T-helper 2 cell (primary cell): ENCODE measurements at places on chromosomes 5 and 9.
A peak's percentile ranks its signal among the peaks of the same experiment; 100 is the strongest.

- DNase-seq = no peak
Measured at GRCh38 chr9:76608575-76609273, 149.7 kb downstream of the GCNT1 start.

DNA sequence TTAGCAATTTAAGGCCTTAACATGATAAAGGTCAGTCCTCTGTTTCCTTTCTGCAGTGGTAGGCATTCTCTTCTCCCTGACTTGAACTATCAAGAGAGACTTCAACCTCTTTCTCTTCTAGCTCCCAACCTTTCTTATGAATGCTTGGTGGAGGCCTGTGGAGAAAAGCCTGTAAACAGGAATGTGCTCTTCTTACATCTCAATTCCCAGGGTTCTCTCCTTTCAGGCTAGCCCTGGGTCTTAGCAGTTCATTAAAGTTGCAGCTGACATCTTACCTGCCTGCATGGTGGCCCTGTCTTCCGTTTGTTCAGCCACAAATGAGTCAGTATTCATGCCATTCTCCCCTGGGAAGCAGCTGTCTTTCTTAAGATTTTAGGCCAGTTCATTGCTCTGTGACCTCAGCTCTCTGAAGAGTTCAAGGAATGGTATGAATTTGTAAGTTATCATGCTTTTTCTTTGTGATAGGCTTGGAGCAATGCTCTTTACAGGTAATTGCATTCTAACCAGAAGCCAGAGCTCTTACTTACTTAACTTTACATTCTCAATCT, 77.8 kb downstream of the ADCY2 start:
- no peak for DNase-seq

DNA sequence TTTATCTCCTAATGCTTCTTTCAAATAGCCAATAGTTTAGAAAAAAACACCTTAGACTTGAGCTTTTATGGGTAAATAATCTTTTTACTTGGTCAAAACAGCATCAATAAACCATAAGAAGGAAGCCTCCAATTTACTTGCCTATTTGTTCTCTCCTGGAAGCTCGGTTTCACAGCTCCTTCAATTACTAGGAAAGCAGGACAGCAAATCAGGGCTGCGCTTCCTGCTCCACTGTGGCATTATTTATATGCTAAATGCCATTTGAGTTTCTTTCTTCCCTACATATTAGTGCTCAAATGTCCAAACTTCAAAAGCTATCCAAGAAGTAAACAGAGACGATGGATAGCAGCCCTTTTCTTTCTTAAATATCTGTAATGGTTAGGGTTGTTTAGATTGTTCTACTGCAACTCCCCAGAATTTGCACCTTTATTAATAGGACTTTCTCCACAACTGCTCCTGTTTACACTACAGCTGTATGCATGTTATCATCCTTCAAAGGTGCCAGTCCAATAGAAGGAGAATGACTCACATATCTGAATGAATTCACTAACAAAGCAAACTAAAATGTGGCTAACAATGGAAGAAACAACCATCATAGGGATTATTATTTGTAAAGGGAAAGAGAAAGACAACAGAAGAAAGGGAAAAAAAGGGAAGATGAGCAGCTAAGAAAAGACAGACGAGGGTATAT, 58.7 kb downstream of the MED27 start:
- no peak for DNase-seq

- peak; percentile 36 for DNase-seq
Measured at GRCh38 chr5:132657676-132658380, at the start of gene IL13. TSS of gene IL13 (plus strand) at chr5:132658173. CDS start at chr5:132658187, 14 bp downstream.

DNA sequence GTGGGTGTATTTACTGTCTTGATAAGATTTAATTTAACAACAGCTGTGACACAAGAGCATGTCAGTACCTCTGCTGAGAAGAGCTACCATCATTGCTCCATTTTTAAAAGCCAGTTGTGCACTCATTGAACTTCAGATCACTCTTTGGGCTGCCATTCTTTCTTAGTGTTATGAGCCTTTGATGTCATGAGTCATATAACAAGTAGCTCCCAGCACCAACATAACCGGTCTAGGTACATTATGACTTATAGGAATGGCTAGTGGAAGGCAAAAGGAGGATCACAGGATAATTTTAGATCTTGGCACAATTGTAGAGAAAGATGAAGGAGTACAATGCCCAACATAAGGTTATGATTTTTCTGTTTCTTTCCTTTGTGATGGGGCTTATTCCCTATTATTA, 170.8 kb upstream of the FBN2 start:
- no peak for DNase-seq

GRCh38 chr9:89095761-89096528, 82.7 kb downstream of the SHC3 start:
- DNase-seq = no peak

DNA sequence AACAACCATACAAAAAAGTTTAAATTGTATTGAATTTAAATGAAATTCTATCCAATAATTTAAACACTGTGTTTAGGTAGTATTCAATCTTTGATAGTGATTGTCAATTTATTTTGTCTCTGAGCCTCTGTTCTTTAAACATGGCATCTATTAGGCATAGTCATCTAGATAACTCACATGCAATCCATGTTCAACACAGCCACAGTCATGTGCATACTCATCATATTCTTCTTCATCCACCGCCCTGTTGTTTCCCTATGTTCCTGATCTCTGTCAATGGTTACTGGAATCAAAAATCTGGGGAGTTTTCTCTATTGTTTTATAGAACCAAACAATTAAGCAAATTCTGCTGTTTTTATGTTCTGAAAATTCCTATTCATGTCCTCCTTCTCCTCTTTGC, 521.1 kb upstream of the DAB2 start:
- DNase-seq = no peak

DNA sequence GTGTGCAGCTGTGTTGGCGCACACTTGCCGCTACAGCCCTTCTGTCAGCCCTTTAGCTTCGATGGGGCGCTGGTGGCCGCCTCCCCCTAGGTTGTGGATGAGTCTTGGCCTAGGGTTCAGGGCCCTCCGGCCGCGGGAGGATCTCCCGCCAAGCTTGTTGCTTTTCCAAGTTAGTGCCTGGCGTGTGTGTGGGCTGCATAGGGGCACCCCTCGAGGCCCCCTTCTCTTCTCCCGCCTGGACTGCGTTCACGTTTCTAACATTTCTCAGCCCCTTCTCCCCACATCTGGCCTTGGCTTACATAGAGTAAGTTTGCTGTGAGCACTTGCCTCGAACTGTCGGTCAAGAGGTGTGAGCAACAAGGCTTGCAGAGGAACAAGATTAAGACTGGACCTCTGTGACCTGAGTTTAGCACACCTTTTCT, 413 bp upstream of the OXCT1 start:
- DNase-seq = no peak
